Gastroesophageal sphincter (tissue), 4 donors: ENCODE measurements at places on chromosomes 4 and X. TPM values are rescaled to one million over a fixed set of nuclear protein-coding genes. Genes with fewer than 3 reads are reported as not detected.

DNA sequence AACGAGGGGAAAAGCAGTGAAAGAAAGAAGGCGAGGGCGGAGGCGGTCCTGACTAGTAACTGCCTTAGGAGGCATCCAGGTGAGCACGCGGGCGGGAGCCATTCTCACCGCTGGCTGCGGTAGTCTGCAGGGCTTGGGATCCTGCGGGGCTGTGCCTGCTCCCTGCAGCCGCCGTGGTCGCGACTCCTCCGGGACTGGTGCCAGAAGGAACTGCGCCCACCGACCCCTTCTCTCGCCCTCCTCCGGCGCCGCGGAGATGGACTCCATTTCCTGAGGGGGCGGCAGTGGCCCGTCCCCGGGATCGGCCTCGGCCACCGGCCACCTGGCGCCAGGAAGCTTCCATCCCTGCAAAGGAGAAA, 543 bp downstream of the NFXL1 start:
- ATAC-seq, result peak; percentile 3

DNA sequence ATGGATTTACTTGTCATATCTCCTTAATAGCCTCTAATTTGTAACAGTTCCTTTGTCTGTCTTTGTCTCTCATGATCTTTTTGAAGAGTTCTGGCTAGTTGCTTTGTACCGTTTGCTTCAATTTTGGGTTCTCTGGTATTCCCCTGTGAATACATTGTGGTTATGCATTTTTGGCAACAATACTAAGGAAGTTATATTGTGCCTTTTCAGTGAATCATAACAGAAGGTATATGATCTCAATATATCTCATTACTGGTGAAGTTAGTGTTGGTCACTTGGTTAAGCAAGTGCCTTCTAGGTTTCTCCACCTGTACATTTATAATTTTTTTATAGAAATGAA, 48.6 kb downstream of the DCLK2 start:
- ATAC-seq, result no peak

GRCh38 chrX:8520791-8521190, 56.2 kb downstream of the VCX3B start:
- ATAC-seq, result no peak

DNA sequence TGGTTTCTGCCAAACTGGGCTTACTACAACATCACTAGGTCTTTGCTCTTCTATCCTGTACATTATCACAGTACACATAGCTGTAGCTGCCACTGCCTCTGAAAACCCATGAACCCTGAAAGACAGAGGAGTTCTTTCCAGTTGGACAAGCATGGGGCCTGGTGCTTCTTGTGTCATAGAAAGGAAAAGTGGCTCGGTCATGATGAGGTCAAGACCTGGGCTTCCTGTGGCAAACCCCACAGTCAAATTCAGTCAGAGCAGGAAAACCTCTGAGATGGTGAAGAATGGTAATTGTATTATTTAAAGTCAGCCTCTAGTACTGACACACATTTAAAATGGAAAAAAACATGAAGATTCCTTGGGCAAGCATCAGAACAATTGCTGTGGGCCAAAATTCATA, 133.3 kb upstream of the PRPS2 start:
- no peak for ATAC-seq

- no peak for ATAC-seq
Observed at GRCh38 chr4:83378419-83378818, 43.8 kb upstream of the HPSE start.

DNA sequence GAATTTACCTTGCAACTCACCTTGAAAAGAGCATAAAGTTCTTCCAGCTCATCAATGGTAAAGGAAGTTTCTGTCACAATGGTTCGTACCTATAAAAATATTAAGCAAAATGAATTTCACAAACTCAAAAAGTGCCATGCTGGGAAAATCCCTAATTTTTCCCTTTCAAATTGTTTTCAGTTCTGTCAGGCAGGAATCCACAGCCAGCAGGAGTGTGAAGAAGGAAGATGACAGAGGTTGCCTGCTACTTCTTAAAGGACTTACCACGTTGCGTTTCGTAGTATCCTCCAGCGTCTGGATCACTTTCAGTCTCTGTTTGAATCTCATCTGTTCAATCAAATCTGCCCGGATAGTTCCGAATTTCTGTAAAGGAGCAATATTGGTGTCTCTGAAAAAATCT, 70.3 kb upstream of the UCP1 start:
- no peak for ATAC-seq

GRCh38 chr4:74603186-74603585, 158.2 kb downstream of the AREG start:
- ATAC-seq, result no peak

GRCh38 chrX:118345045-118345463, 852 bp upstream of the WDR44 start:
- ATAC-seq, result no peak

The GLA gene
- total RNA-seq, result 13.4 TPM

The IL1RAPL1 gene
- total RNA-seq, result 1.6 TPM
